ENCODE measurements at places on chromosomes 5 and 9. TPM values are rescaled to one million over a fixed set of nuclear protein-coding genes. Genes with fewer than 3 reads are reported as not detected.

Gene TMEFF1
- total RNA-seq: 64.7 TPM

Gene FUT7
- total RNA-seq: not detected

Gene KCNIP1
- 0.24 TPM for total RNA-seq

Gene MOB3B
- total RNA-seq: 9.8 TPM

- H3K4me3 ChIP-seq: no peak overlapping the region
- H3K36me3 ChIP-seq: peaks cover 8% of the 10 kb centered on the region
- no peak overlapping the region for H3K27ac ChIP-seq
- H3K4me1 ChIP-seq: no peaks in the 10 kb centered on the region
- DNase-seq: no peak
- no peaks in the 10 kb centered on the region for H3K27me3 ChIP-seq
Measured at GRCh38 chr9:87713278-87713987, 12.5 kb upstream of the CTSL start.

GRCh38 chr9:21778304-21778703 lies 24.1 kb upstream of the MTAP start:
- no peaks in the 10 kb centered on the region for H3K36me3 ChIP-seq
- H3K4me1 ChIP-seq: no peaks in the 10 kb centered on the region
- no peaks in the 10 kb centered on the region for H3K27me3 ChIP-seq
- DNase-seq: no peak

- H3K36me3 ChIP-seq: no peaks in the 10 kb centered on the region
- H3K27me3 ChIP-seq: no peaks in the 10 kb centered on the region
- peak overlapping the region; percentile 88 for H3K4me3 ChIP-seq
- no peak overlapping the region for H3K27ac ChIP-seq
- H3K4me1 ChIP-seq: no peaks in the 10 kb centered on the region
Measured at GRCh38 chr9:23850690-23851629, 24.9 kb upstream of the ELAVL2 start.

GRCh38 chr5:67425514-67425913 lies 228.9 kb upstream of the CD180 start:
- H3K4me1 ChIP-seq: peaks cover 7% of the 10 kb centered on the region
- no peak overlapping the region for H3K4me3 ChIP-seq

DNA sequence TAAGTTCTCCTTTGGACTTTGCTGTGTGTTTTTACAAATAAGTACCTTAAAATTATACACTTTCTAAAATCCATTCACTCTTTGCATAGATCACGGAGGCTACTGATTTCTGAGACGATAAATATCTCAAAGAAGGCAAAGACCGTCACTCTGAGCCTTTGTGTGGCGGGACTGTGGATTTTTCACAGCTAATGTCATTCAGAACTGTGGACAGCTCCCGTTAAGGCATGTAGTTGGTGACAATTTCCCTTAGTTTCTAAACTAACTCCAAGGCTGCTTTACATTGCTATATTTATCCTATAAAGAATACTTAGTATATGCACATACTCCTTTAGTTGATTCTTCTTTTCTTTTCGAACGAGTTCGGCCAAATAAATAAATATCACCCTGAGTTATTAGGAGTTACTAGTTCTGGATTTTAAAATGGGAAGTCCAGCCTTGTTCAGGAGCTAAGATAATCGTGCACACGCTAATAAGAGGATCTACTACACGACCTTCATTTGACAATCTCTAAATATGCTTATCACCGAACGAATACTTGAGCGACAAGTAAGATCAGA lies 1.8 kb downstream of the HCN1 start:
- H3K4me3 ChIP-seq: peak overlapping the region; percentile 87
- no peak for DNase-seq
- H3K27ac ChIP-seq: no peak overlapping the region
- H3K27me3 ChIP-seq: no peaks in the 10 kb centered on the region
- no peaks in the 10 kb centered on the region for H3K36me3 ChIP-seq

DNA sequence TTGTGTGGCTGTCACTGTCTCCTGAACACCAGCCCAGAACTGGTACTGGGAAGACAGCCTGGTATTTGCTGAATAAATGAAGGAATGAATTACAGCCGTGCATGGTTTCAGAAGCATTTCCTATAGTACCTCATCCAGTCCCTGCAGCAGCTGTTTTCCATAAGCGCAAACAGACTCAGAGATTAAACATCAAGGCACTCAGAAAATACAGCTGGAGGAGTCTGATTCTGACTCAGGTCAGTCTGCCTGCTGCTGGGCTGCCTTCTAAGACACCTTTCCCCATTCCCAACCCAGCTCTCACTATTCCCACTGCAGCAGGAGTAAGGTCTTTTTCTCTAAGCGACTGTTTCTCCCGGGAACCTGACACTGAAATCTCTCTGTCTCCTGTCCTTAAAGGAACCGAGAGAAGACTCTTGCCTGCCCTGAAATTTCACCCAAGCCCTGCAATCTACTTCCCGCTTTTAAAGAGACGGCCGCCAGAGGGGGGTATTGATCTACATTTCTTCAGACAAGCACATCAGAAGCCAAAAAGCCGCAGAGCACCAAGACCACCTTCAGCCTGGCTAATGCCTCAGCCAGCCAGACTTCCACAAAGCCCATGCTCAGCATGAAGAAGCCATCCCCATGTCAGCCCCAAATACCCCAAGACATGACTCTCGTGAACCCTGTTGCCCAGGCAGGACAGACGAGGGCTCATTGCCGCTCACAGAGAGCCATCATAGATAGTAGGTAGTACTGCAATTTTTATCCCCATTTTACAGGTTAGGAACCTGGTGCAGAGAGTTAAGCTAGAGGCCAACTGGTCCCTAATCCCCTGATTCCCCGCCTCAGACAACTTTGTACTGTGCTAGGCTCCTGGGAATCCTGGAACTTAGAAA lies 5.4 kb upstream of the FOXI1 start:
- DNase-seq: peak; percentile 87
- no peaks in the 10 kb centered on the region for H3K4me1 ChIP-seq
- H3K4me3 ChIP-seq: no peak overlapping the region

Measured in H9 (cell line).